Activated naive CD4-positive, alpha-beta T cell treated with anti-CD3 and anti-CD28 coated beads, Interleukin-2, amount 10 ng/mL, durations not matched to agents 5 hours and 36 hours (primary cell): ENCODE measurements at places on chromosomes 4 and X. TPM values are rescaled to one million over a fixed set of nuclear protein-coding genes. Genes with fewer than 3 reads are reported as not detected.

The C4orf36 gene
- total RNA-seq, result not detected

The CCDC149 gene
- not detected for total RNA-seq

The MAGEB2 gene
- total RNA-seq, result not detected

The LIMCH1 gene
- not detected for total RNA-seq

The UGT2A3 gene
- not detected for total RNA-seq

The CENPU gene
- total RNA-seq, result 52.3 TPM

The PPP2R2C gene
- not detected for total RNA-seq

The C4orf50 gene
- 0.12 TPM for total RNA-seq

The ENPP6 gene
- total RNA-seq, result 4.1 TPM

The KCTD8 gene
- total RNA-seq, result not detected

The SHROOM4 gene
- total RNA-seq, result not detected

The ANOS1 gene
- not detected for total RNA-seq

The PAGE2B gene
- total RNA-seq, result not detected
